ENCODE measurements at places on chromosomes 4 and X.

DNA sequence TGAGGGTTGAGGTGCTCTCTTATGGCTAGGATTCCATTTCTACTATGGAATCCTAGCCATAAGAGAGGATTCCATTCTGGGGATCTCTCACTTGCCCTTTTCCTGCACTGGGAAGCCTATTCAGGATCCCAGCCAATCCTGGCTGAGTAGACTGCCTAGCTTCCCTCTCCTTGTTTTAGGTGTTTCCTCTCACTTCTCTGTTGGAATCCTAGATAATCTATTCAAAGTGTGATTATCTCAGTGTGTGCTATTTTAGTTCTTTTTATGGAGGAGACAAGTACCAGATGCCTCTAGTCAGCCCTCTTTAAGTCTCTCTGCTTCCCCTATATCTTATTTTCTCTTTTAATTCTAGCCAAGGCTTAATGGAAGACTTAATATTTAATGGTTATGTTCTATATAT, 34.5 kb upstream of the DDIT4L start:
- no peak for DNase-seq

- no peak for DNase-seq
These were observed 1.5 kb upstream of the COMMD8 start for GRCh38 chr4:47465004-47465403.

DNA sequence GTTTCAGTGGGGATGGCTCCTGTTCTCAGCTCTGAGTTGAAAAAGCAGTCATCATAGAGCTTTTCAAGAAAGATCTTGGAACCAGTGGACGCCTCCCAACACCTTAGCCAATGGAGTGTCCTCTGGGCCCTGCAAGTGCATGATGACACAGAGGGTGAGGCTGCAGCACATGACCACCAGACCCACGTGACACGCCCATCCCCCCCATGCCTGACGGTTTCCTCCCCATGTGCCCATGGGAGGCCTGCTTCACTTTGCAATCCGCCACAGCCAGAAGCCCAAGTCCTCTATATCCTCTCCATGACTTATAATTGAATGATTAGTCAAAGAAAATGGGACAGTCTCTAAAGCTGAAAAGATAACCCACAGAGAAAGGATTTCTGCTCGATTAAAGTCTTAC, 187.0 kb downstream of the AFAP1 start:
- no peak for DNase-seq

DNA sequence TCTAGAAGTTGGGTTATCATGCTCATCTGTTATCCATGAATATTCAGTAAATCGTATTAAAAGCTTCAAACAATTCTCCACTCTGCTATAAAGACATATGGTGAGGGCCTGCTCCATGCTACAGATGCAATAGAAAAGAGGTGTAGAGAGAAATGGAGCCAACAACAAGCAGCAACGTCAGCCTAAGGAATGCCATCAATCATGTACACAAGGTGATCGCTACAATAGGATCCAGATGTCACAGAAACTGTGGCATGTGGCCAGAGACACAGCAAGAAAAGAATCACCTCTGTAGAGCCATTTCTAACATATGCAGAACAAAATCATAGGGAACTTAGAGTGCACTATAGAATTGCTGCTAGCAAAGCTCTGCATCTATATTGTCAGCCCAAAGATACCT, 1188.1 kb downstream of the PCDH7 start:
- no peak for DNase-seq

DNA sequence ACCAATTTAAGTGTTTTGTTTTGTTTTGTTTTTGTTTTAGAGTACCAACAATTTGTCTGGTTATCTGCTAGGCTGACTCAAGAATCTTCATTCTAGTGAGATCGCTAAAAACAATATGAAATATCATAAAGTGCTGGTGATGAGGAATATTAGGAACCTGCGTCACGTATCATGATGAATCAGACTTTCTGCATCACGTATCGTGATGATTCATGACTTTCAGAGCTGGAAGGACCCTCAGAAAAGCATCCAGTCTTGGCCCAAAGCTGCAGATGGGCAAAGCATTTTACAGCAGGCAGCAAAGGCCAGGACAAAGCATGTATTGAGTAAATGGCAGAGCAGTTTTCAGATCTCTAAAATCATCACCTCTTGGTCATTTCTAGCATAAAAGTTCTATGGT, 278.0 kb upstream of the BOD1L1 start:
- no peak for DNase-seq

DNA sequence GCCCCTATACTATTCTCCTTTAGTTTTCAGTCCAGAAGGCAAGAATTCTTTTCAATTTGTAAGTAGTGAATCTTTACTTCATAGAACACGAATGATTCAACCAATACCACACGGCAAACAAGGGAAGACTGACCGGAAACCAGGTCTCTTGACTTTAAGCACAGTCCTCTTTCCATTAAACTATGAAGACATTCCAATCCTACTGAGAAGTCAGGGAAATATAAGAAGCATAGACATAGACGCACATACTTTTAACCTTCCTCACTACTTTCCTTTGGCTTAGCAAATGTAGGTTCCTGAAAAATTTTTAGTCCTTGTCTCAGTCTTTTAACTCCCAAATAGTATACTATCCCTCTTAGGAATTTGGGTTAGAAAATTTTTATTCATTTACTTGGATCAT, 9.1 kb downstream of the CHRDL1 start:
- DNase-seq, result no peak

GRCh38 chrX:123422875-123423274, 238.8 kb downstream of the GRIA3 start:
- DNase-seq, result no peak

DNA sequence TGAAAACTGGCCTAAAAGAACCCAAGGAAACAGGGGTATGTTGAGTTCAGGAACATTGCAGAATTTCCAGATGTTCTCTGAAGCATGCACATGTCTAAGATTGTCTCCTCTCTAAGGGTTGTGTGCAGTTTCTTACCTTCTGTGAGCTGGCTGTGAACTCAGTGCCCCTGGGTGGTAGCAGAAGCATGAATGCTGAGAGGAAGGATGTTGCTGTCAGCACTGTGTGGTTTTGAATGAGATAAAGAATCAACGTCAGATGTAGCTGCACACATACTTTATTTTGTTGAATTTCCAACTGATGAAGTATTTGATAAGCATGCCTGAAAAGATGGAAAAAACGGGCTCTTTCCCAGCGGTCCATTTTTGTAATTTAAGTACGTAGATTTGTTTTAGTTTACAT, 23.8 kb upstream of the CD38 start:
- no peak for DNase-seq

- no peak for DNase-seq
These were observed 241.2 kb downstream of the ANK2 start for GRCh38 chr4:113290666-113291065.

- no peak for DNase-seq
These were observed 20.3 kb upstream of the VEGFD start for GRCh38 chrX:15404401-15405096.

GRCh38 chrX:136936183-136936549, 55.6 kb upstream of the RBMX start:
- DNase-seq, result no peak

GRCh38 chr4:61501812-61502211, 301.7 kb downstream of the ADGRL3 start:
- no peak for DNase-seq

GRCh38 chrX:314781-315595, 3.6 kb downstream of the GTPBP6 start:
- peak; percentile 49 for DNase-seq

DNA sequence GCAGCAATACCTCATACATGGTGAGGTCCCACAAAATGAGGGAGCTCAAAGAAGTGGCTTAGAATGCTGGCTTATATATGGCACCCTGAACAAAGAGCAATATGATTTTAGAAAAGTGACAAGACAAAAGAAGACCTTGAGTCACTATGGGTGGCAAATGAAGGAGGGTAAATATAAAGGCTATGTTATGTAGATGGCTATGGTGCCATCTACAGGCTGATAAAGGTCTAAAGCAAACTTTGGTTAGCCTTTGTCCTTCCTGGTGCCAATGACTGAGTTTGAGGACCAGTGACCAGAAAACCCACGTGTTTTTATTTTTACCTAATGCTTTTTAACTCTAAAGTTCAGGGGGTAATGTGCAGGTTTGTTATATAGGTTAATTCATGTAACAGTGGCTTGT, 151.8 kb downstream of the CCNG2 start:
- no peak for DNase-seq

DNA sequence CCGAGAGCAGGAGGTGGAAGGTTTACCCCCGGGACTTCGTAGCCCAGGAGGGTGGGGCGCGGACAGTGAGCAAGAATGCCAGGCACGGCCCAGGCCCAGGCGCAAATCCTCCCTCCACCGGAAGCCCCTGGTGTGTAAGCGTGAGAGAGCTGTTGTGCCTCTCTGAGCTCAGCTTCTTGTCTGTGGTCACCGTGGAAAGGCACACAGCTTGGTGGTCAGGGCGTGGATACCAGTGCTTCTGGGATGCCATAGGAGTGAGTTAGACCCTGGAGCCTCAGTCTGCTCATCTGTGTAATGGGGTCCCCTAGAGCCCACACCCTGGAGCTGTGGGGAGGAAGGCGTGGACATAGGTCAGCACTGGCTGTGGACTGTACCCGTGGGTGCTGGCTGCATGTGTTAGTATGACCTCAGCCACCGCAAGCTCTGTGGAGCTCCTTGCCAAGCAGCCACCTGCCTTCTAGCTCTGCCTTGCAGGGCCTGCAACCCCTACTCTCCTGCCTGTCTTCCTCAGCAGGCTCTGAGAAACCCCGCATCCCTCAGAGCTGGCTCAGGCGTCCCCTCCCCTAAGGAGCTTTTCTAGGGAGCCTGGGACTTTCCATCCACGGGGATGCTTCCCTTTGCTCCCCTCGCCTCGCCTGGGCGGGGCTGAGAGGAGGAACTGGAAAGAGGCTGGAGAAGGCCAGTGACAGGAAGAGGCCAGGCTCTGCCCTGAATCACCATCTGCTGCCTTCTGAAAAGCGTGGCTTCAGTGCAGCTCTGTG, 28.0 kb upstream of the AFAP1 start:
- DNase-seq, result no peak

GRCh38 chr4:155735496-155735895, 23.3 kb upstream of the GUCY1B1 start:
- DNase-seq, result no peak

DNA sequence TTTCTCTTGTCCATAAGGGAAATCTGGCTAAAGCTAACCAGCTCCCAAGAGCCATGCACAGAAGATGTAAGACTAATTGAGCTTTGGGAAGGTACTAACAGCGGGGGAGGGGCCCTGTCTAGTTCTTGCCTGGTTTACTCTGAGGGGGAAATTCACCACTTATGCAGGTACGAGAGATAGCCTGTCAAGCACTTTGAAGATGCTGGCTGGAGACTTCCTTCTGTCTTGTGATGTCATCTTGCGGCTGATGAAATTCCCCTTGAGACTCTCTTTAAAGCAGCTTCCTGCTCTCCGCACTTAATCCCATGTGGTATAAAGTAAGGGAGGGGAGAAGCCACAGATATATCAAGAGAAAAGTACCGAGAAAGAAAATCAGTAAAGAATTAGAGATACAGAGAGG, 345.3 kb downstream of the MAPK10 start:
- no peak for DNase-seq

GRCh38 chr4:20289782-20290181, 38.1 kb downstream of the SLIT2 start:
- DNase-seq, result no peak

- no peak for DNase-seq
These were observed 81.0 kb upstream of the KLF3 start for GRCh38 chr4:38582889-38583470.
